Ureter (tissue), 1 donor: ENCODE measurements at places on chromosomes 1 and 21. TPM values are rescaled to one million over a fixed set of nuclear protein-coding genes. Genes with fewer than 3 reads are reported as not detected.
A peak's percentile ranks its signal among the peaks of the same experiment; 100 is the strongest.

DNA sequence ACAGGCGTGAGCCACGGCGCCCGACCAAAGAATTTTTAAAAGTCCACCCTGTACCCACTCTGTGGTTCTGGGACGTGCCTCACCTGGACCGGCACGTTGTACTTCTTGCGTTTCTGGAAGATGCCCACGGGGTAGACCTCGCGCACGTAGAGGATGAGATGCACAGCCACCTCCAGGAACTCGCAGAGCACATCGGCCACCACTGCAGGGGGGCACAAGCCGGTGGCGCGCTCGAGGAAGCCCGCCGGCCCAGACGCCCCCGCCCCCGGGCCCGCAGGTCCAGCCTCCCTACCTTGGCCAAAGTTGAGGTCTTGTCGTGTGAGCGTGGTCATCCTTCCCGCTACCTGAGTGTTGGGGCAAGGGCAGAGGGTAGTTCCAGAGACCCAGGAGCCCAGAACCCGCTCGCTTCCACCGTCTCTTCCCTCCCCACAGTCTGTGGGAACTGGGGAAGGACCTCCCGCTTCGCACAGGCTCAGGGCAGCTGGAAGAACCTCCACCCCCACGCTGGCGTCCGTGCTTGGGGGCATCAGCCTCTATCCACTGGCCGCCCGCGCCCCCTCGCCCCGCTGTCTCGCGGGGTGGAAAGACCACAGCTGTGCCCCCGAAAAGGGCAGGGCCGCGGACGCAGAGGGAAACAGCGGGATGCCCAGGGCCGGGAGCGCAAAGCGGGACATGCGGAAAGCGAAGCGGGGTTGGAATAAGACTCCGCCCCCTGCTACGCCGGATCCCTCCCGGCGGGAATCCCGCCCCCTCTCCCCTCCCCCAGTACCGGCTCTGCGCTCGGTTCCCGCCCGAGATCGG, 478 bp downstream of the MAD2L2 start:
- DNase-seq = no peak

- DNase-seq = no peak
These were observed 151.9 kb downstream of the PGBD5 start for GRCh38 chr1:230274254-230274653.

GRCh38 chr1:16888860-16889816, 6.6 kb upstream of the RNU1-2 start:
- DNase-seq = peak; percentile 89

- no peak for DNase-seq
These were observed 25.7 kb downstream of the MRPL39 start for GRCh38 chr21:25581582-25581981.

DNA sequence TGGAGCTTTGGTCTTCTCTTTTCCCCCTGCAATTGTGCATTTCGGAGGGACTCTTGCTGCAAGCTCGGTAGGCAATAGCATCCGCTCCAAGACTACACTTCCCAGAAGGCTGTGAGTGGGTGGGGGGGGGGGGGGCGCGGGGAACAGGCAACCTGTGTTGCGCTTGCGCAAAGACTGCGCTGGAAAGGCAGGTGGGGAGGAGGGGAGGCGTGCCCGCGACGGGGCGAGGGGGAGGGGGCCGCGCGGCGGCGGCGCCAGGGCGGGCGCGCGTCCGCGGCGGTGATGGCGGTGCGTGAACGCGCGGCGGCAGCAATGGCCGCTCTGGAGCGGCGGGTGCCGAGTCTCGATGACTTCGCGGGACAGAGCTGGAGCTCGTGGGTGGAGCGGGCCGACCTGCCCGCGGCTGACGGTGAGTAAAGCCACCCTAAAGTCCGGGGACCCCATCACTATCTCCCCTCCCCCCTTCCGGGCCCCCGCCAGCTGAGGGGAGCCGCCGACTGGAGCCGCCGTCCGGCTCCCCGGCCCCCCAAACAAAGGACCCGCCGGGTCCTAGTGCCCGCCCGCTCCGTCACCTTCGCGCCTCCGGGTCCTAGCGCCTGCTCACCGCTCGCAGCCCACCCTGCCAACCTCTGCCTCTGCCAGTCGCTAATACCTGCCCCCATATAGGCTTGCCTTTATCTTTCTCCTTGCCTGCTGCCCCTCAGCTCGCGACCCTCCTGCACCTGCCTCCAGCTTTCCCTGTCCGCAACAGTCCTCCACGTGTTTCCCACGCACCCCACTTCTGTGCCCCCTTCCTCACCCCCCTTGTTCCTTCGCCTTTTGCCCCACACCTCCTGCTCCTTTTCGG, at the start of gene ATXN7L2:
ATXN7L2 (plus strand) TSS at position 234 of the 847 bp plus-strand sequence; CDS start at position 283, 49 bp downstream.
- DNase-seq = peak; percentile 94

MORC3 gene
- 59.3 TPM for total RNA-seq
